Hematopoietic multipotent progenitor cell (in vitro differentiated cells): ENCODE measurements at places on chromosomes 2 and 18. TPM values are rescaled to one million over a fixed set of nuclear protein-coding genes. Genes with fewer than 3 reads are reported as not detected.
A peak's percentile ranks its signal among the peaks of the same experiment; 100 is the strongest.

- DNase-seq: no peak
These were observed 112.8 kb downstream of the DSC3 start for GRCh38 chr18:30929718-30930117.

- DNase-seq: no peak
These were observed 58.1 kb downstream of the NCKAP1 start for GRCh38 chr2:182980115-182980514.

- DNase-seq: no peak
These were observed 14.4 kb downstream of the INHBB start for GRCh38 chr2:120360307-120360855.

DNA sequence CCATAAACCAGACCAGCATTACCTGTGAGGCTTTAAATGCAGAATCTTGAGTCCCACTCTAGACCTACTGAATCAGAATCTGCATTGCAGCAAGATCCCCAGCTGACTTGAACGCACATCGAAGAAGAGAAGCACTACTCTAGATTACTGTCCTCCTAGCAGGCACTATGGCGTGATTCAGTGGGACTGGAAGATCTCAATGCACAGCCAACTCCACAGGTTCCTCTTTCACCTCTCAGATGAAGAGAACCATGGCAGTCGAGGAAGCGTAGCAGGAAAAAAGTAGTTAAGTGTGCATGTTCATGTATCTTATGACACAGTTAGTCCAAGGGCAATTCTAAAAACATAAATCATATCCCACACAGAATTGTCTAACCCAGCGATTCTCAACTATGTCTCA is 97.4 kb downstream of the STK39 start:
- DNase-seq: no peak

The DUSP19 gene
- total RNA-seq: 3.2 TPM

The SFTPB gene
- total RNA-seq: not detected

GRCh38 chr2:85705680-85706039 is 11.5 kb downstream of the GNLY start:
- DNase-seq: no peak

DNA sequence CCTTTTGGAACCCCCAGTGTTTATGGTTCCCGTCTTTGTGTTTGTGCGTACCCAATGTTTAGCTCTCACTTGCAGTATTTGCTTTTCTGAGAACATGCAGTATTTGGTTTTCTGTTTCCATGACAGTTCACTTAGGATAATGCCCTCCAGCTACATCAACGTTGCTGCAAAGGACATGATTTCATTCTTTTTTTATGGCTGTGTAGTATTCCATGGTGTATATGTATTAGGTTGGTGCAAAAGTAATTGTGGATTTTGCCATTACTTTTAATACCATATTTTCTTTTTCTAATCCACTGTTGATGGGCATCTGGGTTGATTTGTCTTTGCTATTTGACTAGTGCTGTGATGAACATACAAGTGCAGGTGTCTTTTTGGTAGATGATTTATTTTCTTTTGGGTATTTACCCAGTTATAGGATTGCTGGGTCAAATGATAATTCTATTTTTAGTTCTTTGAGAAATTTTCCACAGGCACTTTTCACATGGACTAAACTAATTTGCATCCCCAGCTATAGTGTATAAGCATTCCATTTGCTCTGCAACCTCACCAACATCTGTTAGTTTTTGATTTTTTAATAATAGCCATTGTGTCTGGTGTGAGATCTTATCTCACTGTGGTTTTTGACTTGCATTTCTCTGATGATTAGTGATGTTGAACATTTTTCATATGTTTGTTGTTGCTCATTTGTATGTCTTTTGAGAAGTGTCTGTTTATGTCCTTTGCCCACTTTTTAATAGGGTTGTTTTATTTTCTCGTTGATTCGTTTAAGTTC is 63.6 kb downstream of the CERS6 start:
- no peak for DNase-seq

The MBD1 gene
- 94.8 TPM for total RNA-seq

The ADRA2B gene
- total RNA-seq: under 0.01 TPM

DNA sequence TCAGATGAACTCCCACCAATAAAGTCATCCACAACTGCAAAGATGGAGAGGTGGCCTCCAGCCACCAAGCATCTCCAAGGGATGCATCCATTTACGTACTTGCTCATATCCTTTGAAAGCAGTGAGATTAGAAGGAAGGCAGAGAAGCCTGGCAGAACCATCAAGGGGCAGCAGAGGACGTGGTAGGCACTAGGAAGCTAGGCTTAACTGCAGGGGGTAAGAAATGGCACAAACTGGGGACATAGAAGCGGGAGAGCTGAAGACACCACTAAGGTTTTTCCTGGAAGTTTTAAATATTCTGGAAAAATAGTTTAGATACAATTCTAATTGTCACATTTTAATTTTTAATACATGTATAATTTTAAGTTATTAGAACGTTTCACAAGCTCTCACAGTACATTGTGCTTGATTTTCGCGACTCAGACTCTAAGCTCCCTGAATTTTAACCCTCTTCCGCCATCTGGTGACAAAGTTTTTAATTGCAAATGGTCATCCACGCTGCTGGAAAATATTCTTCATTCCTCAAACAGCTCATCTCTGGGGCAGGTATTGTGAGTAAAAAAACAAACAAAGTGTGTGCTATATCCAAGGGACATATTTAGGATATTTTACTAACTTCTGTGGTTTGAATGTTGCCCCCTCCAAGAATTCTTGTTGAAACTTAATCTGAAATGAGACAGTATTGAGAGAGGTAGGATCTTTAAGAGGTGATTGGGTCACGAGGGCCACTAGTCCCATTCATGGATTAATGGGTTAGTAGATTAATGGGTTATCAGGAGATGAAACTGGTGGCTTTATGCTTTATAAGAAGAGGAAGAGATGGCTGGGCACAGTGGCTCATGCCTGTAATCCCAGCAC is 1.6 kb upstream of the PSTPIP2 start:
- peak; percentile 89 for DNase-seq

The SCN9A gene
- 29.9 TPM for total RNA-seq

The CD28 gene
- total RNA-seq: 0.27 TPM

GRCh38 chr18:58484989-58485981 is 143.6 kb downstream of the ALPK2 start:
- DNase-seq: no peak

The GATA6 gene
- total RNA-seq: not detected

- DNase-seq: peak; percentile 39
These were observed 21.3 kb downstream of the NOL10 start for GRCh38 chr2:10668402-10669012.

- DNase-seq: no peak
These were observed 32.2 kb downstream of the ZNF532 start for GRCh38 chr18:58896734-58897508.

The PSMA8 gene
- total RNA-seq: under 0.01 TPM

GRCh38 chr2:165357758-165358157 is 111.7 kb upstream of the CSRNP3 start:
- peak; percentile 9 for DNase-seq

DNA sequence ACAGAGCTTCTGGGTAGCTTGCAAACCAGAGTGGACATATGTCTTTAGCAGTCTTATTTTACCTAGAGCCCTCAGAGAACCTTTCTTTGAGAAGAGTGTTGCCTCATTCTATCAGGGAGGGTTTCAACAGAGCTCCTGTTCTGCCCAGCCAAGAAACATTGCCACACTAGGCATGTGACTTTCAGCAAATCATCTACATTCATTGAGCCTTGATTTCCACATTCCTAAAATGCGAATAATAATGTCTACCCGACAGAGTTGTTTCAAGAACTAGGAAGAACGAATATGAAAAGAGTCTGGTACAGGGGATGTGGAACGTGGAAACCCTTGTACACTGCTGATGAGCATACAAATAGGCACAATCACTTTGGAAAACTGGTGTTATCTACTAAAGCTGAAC is 7.8 kb upstream of the PRKAG3 start:
- no peak for DNase-seq

The G6PC2 gene
- under 0.01 TPM for total RNA-seq

GRCh38 chr2:165017966-165018596 is 62.8 kb upstream of the SLC38A11 start:
- no peak for DNase-seq
